ENCODE measurements at places on chromosomes 6 and 20.

DNA sequence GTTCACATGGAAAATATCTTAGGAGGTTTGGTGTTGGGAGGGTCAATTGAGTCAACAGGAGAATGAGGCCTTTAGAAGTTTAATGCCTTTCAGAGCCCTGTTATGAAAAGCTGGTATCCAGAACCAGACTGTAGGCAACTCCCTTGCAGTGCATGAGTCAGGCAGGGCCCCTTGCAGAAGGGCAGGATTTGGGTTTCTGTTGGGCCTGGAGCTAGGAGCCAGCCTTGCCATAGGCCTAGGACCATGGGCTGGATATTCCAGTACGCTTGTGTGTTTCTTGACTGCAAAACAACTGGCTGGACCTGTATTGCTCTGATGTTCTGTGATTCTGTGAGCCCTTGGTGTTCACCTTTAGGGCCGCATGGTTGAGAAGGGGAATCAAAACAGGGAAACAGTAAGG, 350.9 kb upstream of the PRND start:
- DNase-seq: no peak

DNA sequence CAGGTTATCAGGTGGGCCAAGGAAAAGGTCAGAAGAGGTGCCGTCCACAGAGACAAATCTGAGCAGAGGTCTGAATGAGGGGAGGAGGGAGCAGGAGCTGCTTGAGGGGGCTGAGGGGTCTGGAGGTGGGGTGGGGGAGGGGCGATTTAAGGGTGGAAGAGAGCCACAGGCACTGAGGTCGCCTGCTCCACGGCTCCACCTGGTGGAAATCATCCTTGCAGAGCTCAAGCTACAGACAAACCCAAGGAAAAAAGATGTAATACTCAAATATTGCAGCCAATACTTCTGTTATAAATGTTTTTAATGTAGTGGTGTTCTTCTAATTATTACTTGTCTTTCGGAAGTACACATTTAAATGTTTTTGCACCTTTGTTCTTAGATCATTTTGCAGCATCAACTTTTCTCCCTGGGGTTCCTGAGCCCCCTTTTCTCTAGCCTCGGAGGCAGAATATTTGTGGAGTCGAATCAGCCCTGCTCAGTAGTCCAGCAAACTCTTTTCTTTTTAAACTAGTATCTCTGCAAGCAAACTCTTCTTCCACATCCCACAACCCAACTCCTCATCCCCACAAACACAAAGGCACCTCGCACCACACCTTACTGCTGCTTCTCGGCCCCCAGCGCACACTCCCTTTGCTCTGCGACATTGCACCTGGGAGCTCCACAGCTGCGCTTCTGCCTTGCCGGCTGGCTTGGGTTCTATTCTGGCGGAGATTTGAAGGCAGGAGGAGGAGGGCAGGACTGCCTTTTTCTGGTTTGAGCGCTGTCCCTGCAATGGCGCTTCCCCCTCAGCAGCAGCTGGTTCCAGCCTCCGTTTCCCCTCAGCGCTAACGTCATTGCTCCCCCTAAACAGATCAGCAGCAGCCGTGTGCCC, 51.0 kb upstream of the TFAP2A start:
- DNase-seq: peak; percentile 11

- DNase-seq: no peak
These were observed 464.9 kb downstream of the EPM2A start for GRCh38 chr6:145270464-145270863.

DNA sequence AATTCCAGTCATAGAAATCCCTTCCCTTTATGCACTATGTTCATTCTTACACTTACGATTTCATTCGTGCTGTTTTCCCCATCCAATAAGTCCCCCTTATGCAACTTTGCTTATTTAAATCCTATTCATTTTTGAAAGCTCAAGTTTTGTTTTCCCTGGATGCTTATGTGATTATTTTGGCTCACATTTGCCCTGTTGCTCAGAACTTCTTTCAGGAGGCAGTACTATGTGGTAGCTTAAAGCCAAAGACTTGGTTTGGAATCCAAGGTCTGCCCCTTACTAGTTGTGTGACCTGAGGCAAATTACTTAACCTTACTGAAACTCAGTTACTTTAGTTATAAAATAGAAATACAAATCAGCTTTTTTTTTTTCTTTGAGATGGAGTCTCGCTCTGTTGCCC, 59.6 kb downstream of the MOXD1 start:
- no peak for DNase-seq

DNA sequence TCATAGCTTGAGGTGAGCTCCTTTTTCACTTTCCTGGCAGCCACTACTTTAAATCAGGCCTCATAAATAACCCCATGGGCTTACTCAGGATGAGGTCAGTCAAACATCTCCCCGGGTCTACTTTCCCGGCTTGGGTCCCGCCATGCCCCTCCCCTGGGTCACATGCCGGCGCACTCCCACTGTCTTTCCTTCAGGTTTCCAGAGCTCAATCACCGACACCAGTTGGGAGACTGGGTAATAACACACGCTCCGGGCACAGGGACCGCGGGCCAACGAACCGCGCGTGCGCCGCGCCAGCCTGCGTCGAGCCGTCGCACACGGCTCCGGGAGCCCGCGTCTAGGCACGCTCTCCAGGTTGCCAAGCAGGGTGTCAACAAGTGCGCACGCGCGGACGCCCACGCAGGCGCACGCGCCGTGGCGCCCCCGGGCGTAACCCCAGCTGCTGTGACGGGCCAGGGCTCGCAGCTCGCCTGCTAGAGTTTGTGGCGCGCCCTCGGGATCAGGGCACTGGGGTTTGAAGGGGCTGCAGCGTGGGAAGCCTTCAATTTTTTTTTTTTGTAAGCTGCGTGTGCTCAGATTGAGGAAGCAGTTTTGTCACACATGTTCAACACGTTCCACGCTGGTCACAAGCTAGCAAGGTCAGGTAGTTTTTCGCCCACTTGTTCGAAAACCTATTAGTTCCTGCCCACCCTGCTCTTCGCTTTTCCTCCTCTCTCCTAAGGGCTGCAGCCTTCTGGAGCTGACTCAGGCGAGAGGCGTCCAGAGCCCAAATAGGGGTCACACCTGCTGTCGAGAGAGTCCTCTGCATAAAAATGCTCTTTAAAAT, 31.8 kb downstream of the TFAP2B start:
- DNase-seq: peak; percentile 44

DNA sequence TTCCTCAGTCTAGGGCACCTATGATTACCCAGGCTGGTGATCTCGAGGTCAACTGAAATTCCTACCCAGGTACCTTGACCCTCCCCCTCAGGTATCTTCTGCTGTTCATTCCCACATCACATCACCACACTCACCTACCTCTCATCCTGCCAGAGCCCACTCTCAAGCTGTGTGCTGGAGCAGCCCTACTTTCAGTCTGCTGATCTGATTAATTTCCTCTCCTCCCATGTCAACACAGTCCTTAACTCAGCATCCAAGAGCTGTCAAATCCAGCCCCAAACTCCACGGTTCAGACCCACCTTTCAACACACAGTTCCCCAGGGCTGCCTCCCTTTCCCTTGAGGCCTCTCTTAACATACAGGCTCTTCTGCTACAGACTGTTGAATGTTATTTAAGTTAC, 42.4 kb downstream of the EZR start:
- no peak for DNase-seq

DNA sequence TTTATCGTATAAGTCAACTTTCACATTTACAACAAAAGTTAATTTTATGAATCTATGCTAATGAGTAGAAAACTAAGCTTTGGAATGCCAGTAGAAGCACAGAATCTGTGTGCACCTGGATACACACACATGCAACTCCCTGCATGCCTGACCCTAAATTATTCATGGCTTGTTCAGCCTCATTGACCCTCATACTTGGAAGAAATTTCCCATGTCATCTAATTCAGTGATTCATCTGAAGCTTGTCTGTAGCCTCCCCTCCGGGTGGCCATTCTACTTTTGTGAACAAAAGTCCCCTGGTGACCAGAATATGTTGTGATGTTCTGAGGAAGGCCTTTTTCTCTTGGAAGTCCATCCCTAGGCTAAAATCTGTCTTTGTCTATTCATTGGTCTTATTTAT, 1078.4 kb downstream of the KIF16B start:
- DNase-seq: no peak

DNA sequence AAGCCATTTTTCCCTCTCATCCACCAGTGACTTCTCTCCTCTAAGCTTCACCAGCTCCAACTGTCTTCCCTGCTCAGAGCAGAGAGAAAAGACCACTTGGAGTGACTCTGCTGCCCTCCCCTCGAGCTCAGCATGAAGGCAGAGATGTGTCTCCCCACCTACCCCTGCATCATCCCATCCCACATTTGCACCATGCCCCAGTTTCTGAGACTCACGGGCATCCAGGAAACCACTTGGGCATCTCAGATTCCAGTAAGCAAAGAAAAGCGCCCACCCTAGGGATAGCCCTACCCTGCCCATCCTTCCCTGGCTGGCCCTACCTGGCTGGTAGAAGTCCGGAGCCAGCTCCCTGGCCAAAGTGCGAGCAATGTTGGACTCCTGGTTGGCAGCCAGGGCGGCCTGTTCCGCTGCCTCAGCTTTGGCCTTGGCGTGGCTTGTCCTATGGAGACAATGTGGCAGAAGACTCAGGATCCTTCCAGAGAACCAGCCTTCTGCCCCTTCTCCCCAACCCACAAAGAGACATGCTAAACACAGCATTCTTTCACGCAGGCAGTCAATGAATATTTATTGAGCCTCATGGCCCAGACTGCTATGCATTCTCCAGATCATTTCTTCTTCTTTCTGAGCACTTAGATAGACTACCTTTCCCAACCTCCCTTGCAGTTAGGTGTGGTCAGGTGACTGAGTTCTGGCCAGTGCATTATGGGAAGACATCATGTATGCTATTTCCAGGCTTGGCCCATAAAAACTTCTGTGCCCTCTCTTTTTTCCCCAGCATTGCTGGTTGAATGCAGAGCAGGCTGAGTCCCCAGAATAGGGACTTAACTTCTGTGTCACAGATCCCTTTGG, 68.6 kb downstream of the JPH2 start:
- DNase-seq: no peak

DNA sequence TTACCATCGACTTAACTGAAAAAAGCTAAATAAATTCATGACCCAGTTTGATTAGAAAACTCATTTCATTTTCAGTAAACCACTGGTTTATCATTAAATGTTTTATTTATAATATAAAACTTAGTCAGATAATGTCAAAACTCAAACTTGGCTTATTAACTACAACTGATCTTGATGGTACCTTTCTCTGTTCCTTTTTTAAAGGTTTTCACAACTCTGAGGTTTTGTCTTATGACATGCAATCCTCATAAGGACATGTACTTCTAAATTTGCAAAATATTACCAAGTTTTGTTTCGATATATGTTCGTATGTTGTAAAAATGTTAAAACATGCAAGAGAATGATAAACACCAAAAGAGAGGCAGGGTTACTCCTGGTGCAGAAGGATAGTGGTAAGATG, 82.5 kb upstream of the PDE10A start:
- DNase-seq: no peak

- DNase-seq: peak; percentile 56
These were observed 9.6 kb upstream of the CPNE5 start for GRCh38 chr6:36848658-36849441.

DNA sequence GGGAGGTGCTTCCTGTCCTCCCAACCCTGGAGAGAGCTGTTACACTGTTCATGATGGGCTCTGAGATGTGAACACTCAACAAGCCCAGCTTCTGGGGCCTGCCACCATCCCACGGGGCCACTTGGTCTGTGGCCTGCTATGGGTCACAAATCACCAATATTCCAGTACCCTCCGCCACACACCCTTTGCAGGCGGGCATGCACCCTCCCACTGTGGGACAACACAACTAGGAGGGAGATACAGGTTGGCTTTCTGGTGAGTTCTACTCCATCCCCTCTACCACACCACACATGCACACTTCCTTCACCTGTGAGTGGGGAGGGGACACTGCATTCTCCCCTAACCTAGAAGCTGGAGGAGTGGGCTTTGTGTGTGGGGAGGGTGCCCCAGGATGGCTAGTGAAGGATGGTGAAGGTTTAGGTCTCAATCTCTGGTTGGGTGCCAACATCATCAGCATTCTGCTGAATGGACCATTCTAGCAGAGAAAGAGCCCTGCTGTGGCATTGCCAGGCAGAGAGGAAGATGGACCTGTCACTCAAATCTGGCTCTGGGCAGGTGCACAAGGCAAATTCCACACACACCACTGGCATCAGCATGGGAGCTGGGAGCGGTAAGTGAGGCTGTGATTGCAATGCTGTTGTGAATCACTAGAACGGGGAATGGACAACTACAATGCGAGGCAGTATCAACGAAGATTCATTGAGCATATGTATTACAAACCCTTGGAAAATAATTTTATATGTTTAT, 175.1 kb downstream of the THBS2 start:
- no peak for DNase-seq

DNA sequence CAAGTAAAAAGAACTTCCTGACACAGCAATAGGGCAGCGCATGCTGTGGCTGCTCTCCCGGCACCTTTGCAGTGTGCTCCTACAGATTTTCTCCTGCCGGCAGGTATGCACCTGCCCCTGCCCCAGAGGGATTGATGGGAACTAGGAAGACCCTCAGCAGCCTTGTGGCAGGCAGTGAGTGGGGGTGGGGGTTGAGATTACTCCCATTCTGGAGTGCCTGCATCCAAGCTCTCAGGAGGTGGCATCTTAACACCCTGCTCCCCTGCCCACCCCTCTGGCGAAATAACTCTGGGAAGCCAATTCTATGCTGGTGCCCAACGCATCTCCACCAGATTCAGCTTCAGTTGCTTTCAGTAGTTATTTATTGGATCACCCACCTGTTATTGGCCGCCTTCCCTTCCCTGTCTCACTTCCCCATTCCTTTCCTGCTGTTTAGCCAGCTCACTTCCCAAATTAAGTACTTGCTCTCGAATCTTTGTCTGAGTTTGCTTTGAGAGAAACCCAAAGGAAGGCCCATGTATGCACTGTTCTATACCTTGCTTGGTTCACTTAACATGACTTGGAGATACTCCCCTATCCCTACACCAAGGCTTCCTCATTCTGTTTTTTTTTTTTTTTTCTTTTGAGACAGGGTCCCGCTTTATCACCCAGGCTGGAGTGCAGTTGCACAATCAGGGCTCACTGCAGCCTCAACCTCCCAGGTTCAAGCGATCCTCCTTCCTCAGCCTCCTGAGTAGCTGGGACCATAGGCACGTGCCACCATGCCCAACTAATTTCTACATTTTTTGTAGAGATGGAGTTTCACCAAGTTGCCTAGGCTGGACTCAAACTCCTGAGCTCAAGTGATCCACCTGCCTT, 29.3 kb upstream of the SLC23A2 start:
- peak; percentile 31 for DNase-seq
